ENCODE measurements at places on chromosomes 12 and 14.

GRCh38 chr12:6424866-6425265 lies 19.9 kb upstream of the CD27 start:
- DNase-seq, result no peak

DNA sequence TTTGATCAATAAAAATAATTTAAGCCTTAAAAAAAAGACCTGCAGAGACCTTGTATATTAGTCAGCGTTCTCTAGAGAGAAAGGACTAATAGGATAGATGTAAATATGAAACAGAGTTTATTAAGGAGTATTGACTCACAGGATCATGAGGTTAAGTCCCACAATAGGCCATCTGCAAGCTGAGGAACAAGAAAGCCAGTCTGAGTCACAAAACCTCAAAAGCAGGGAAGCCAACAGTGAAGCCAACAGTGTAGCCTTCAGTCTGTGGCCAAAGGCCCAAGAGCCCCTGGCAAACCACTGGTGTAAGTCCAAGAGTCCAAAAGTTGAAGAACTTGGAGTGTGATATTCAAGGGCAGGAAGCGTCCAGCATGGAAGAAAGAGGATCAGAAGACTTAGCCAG lies 66.3 kb downstream of the TBX5 start:
- peak; percentile 47 for DNase-seq

DNA sequence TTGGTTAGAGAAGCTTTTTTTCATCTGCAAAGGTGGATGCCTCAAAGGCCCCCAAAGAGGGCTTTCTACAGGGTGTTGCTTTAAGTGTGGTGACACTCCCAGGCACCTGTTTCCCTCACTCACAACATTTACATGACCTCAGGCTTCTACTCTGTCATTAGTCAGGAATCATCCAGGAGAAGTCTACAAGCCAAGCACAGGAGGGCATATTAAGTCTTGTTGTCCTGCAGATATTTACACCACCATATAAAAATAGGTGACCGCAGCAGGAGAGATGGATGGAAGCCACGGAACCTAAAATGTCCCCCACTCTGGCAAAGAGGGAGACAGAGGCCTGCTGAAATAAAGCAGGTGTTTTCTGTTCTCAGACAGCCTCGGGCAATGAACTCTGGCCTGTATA lies 7.5 kb upstream of the DPF3 start:
- DNase-seq, result no peak

- DNase-seq, result no peak
Observed at GRCh38 chr14:99318959-99319295, 46.9 kb upstream of the BCL11B start.

DNA sequence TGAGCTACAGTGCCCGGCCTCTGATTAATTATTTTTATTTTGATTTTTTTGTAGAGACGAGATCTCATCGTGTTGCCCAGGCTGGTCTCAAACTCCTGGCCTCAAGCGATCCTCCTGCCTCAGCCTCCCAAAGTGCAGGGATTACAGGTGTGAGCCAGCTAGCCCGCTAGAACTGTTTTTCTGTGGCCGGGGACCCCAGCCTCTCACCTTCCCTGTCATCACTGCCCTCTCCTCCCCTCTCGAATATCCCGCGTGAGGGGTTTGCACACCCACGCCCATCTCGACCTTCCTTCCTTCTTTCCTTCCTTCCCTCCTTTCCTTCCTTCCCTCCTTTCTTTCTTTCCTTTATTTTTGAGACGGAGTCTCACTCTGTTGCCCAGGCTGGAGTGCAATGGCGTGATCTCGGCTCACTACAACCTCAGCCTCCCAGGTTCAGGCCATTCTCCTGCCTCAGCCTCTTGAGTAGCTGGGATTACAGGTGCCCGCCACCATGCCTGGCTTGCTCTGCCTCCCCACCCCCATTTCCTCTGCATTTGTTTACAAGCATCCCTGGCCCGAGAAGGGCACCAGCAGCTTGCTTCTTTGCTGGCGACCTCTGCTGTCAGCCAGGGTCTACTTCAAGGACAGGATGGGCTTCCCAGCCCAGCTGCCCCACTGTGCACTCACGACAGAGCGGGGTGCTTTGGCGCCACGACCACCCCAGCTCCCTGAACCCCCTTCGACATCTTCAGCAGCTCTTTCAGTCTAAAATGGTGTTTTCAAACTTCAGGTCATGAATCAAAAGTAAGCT lies 4.3 kb upstream of the TRAF3 start:
- DNase-seq, result no peak

All from fibroblast of the aortic adventitia (primary cell).